ENCODE measurements at places on chromosomes 6 and 20.

GRCh38 chr6:90401933-90402830 lies 105.5 kb upstream of the BACH2 start:
- DNase-seq, result no peak

- DNase-seq, result no peak
These were observed 7.9 kb downstream of the MAP3K4 start for GRCh38 chr6:160999516-160999915.

GRCh38 chr20:5642155-5642981 lies 107.8 kb upstream of the SHLD1 start:
- no peak for DNase-seq

DNA sequence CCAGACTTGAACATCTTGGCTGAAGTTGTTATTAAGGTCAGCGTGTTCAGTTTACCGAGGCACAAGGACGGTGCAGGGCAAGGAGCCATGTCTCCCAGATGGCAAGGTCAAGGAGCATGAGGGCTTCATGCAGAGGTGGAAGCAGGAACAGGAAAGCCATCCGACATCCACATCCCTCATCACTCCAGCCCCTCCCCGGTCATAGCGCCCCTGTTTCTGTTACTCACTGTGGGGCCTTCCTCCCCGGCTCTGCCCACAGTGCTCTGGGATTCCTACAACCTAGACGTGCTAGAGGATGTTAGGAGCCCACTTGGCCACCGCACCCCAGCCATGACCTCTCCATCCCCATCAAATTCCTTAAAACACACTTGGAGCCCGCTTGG lies 146.7 kb downstream of the TTLL2 start:
- no peak for DNase-seq

DNA sequence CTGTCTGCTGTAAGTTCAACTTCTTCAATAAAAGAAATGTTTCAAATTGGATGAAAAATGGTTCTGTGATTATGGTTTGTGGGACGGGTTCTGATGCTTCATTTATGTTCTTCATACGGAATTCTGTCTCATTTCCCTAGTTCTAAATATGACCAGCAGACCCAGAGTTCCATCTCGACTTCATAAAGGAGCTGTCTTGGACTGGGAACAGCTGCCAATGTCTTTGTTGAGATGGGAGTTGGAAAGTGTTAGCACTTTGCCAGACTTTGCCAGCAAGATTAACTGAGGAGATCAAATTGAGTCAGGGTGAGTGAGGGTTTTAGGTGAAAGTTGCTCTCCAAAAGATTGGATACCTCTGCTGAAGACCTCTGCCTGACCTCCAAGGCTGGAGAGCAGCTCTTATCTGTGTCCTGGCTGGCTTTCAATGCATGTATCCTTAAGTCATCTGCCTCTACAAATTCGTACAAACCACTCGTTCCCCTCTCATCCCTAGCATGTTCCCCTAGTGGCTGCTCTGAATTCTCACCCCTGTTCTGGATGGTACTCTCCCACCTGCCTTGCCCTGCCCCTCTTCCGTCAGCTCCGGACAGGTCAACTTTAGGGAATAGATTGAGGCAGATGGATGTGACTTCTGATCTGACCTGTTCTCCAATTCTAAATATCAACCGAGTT lies at the start of gene EFCAB8:
Gene EFCAB8, plus strand, starts transcription at position 223 of the 672 bp plus-strand sequence. CDS start 4,870 bp downstream, outside the sequence.
- no peak for DNase-seq

GRCh38 chr6:43608807-43609206 lies 20.3 kb downstream of the GTPBP2 start:
- no peak for DNase-seq

- no peak for DNase-seq
These were observed 327.3 kb upstream of the RUNX2 start for GRCh38 chr6:45000833-45001232.

- no peak for DNase-seq
These were observed 34.9 kb downstream of the GMPR start for GRCh38 chr6:16273256-16273655.

Measured in Right ventricle myocardium inferior (tissue), 1 donor.